ENCODE measurements at places on chromosomes 5 and 9. TPM values are rescaled to one million over a fixed set of nuclear protein-coding genes. Genes with fewer than 3 reads are reported as not detected.

GRCh38 chr5:61447780-61448495 lies 115.9 kb downstream of the ZSWIM6 start:
- no peak for DNase-seq

Gene SPINK4
- not detected for total RNA-seq

Gene LECT2
- total RNA-seq: not detected

- no peak for DNase-seq
Measured at GRCh38 chr5:56557198-56557597, 258.2 kb upstream of the MAP3K1 start.

DNA sequence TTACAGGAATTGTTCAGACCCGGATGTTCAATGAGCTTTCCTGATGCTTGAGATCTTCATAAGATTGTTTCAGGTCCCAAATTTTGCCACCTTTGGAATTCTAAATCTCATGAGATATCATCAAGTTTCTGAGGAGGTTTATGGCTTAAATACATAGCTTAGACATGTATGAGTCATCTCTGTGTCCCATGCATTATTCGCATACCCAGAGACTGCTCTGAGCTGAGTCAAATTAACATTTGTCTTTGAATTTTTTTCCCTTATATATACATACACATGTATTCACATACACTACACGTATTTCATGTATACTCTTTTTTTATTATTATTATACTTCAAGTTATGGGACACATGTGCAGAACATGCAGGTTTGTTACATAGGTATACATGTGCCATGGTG lies 744.6 kb downstream of the BRINP1 start:
- no peak for DNase-seq

DNA sequence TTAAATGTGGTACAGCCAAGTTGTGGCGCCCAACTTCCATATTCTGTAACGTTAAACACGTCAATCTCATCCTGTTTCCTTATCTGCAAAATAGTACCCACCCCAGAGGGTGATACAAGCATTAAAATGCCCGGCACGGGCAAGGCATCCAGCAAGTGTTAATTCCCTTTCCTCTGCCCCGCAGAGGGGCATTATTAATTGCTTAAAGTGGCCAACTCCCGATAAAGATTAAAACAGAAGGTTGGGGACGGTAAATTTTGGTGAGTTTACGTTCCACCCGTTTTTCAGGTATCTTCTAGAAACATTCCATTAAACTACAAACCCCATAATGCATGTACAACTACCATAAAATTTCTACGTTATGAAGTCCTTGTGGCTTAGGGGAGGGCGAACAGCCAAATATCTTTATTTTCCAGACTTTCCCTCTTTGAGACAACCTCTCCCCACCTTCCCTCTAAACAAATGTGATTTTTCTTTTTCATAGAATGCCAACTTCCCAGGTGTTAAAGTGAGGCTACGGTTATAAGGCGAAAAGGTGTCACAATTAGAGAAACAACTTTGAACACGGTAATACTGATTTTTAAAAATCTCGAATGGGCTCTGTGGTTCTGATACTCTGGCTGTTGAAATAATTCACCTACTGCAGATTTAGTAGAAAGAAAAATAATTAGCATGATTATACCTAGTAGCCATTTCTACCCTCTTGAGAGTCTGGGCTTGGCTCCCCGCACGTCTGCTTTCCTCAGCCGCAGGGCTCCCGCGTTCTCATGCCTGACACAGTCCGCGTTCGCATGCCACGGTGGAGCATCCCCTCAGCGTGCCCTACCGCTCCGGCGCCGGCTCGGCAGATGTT lies 1.2 kb upstream of the GPBP1 start:
- no peak for DNase-seq

Gene NEUROG1
- total RNA-seq: not detected

- no peak for DNase-seq
Measured at GRCh38 chr5:73322437-73323076, 126.0 kb downstream of the FOXD1 start.

DNA sequence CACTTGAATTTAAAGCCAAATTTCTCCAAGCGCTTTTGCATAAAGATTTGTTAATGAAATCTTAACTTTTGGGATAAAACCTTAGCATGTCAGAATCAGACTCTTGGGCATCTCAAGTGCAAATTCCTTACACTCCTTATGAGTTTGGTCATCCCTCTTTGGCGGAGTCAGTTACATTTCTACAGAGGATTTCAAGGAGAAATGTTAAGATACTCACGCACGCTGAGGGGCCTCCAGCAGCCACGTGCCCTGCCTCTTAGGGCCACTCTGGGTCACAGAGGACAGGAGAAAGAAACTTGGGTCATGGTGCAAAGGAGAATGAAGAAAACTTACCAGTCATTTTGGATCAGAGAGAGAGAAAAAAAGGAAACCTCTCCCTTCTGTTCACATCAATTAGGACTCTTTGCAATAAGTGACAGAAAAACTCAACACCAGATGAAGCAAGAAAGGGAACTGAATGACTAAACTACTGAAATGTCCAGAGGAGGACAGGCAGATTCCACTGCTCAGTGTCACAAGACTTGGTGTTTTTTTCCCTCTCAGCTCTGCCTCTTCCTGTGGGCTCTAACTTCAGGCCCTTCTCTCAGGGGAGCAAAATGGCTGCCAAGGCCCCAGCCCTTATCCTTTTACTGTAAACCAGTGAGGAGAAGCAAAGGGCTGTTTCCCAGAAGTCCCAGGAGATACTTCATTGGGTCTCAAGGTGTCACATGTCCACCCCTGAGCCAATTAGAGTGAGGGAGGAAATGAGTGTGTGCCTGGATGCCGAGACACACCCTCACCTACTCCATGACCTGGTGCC lies 63.3 kb upstream of the NFIL3 start:
- no peak for DNase-seq

Gene GFPT2
- total RNA-seq: 0.29 TPM

GRCh38 chr5:172008689-172009141 lies 2.3 kb upstream of the FBXW11 start:
- DNase-seq: no peak

GRCh38 chr5:87120518-87121303 lies 147.0 kb upstream of the RASA1 start:
- DNase-seq: no peak

Gene CDH12
- total RNA-seq: not detected

GRCh38 chr9:76987594-76988200 lies 31.8 kb upstream of the FOXB2 start:
- no peak for DNase-seq

Gene TAF11L10
- total RNA-seq: not detected

Gene ANKDD1B
- not detected for total RNA-seq

Gene SV2C
- not detected for total RNA-seq

GRCh38 chr9:114805670-114806525 lies at the start of gene TNFSF15:
TSS of gene TNFSF15 (minus strand) at chr9:114806039. CDS start at chr9:114806012, 27 bp downstream.
- no peak for DNase-seq

DNA sequence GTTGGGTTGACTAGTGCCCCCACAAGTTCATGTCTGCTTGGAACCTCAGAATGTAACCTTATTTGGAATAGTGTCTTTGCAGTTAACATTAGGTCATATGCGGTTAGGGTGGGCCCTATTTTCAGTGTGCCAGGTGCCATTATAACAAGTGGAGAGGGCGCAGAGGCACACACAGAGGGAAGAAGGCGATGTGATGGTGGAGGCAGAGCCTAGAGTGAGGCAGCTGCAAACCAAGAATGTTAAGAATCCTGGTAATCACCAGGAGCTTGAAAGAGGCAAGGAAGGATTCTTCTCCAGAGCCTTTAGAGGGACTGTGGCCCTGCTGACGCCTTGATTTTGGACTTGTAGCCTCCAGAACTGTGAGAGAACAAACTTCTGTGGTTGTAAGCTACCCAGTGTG lies 10.9 kb downstream of the GPR107 start:
- DNase-seq: no peak

- no peak for DNase-seq
Measured at GRCh38 chr5:135703016-135703550, 124.3 kb upstream of the CXCL14 start.

DNA sequence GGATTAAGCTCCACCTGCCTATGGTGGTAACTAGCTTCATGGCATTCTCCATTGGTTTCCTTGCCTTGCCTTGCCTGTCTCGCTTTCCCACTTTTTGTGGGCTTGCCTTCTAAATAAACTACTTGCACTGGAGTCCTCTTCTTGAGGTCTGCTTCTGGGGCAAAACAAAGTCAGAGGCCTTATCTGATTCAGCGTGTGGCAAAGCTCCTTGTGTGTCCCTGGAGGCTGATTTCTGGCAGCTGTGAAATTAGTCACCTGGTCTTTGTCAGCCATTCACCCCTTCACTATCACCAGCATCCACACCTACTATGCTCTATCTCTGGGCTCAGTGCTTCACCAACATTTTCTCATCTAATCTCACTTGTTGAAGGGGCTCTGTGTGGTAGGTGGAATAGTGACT lies 176.2 kb downstream of the SEC61B start:
- DNase-seq: no peak

DNA sequence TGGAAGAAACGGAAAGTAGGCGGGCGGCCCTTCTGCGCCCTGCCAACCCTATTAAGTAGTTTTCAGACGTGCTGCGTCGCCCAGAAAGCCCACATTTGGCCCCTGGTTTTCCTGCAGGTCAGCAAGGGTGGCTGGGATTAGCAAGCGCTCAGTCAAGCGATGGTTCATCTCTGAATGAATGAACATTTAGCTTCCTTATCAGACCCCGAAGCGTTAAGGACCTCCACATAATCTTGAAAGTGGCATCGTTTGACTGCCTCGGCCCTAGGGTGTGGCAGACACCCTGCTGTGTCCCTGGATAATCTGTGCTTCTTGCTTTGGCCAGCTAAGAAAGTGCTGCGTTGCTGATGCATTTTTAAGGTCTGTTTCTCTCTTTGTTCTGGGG lies 684 bp downstream of the TOR1B start:
- no peak for DNase-seq

DNA sequence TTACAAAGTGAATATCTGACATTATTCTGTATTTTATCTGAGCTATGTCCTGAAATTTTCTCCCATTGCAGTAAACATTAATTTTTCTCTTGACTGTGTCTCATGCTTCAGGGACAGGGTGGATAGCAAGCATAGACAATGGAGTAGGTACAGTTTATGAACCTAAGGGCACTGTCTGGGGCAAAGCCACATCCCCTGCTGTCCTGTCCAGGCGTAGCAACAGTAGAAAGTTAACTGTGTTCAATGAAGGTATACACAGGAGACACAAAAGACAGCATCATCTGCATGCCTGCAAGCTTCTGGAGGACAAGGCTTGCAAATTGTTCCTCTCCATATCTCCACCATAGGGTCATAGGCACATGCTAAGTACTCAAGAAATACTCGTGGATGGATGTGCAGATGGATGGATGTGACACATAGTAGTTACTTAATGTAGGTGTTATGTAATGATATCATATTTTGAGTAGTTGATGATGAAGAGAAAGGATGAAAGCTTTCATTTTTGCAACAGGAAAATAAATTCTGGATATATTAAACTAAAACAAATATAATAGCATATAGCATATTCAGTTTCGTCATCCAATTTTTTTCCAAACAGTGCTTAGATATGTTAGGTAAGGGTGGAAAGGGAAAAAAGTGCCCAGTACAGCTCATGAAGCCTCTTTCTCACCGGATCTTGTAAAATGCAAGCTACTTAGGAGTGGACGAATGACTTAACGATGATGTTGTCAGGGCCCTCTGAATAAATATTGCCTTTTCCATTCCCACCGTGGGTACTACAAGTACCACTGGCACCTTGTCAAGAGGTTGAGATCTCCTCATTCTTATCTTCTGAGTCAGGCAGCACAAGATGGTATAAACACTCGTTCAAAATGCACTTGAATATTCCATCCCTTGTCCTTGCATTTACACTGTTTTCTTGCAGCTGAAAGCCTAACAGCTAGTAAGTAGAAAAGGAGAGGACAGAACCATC lies 19.9 kb upstream of the ZSWIM6 start:
- no peak for DNase-seq

Gene POU5F2
- 4.9 TPM for total RNA-seq

Gene SLCO6A1
- not detected for total RNA-seq

Gene MEGF10
- total RNA-seq: not detected

GRCh38 chr5:54894957-54895815 lies 90.2 kb downstream of the ESM1 start:
- no peak for DNase-seq

DNA sequence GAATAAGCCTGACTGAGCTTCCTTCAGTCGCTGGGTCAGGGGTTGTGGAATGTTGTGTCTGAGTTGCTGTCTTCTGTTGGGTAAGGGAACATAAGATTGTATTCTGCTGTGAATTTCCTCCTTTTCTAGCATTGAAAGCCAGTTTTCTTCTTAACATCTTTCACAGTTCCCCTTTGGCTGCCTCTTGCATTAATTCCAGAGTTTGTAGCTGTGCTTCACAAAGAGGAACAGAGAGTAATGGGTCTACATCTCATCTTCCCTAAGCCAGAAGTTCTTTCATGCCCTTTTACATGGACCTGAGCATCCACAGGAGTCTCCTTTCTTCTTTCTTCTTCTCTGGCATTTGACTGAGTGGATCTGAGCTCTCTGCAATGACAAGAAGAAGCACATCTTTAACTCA lies 686.8 kb downstream of the KCTD16 start:
- no peak for DNase-seq

Gene S1PR3
- total RNA-seq: not detected

Gene USP20
- total RNA-seq: 34.7 TPM

- no peak for DNase-seq
Measured at GRCh38 chr5:15790446-15791018, 290.6 kb downstream of the FBXL7 start.

Gene PRELID2
- total RNA-seq: 7.9 TPM

GRCh38 chr5:10246761-10247160 lies 2.9 kb downstream of the ATPSCKMT start:
- no peak for DNase-seq

Gene PDE8B
- not detected for total RNA-seq

DNA sequence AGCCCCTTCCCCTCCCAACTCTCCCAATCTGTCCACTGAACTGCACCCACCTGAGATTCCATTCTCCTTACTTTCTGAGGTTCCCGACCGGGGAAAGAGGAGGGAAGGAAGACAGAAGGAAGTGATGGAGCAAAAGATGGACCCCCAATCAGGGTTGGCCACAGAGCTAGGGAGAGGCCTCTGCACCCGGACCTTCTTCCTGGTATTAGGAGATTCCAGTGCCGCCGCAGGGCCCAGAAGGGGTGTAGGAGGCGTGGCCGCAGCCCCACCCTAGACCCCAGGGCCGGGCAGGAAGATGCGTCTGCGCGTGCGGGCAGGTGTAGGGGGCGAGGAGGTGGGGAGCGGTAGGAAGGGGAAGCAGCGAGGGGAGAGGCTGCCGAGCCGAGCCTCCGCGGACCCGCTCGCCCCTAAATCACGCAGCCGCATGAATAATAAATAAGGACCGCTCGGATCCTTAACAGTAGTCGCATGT lies 104.2 kb upstream of the MVB12B start:
- no peak for DNase-seq
